MCF 10A (cell line): ENCODE measurements at places on chromosomes 2 and 18.

DNA sequence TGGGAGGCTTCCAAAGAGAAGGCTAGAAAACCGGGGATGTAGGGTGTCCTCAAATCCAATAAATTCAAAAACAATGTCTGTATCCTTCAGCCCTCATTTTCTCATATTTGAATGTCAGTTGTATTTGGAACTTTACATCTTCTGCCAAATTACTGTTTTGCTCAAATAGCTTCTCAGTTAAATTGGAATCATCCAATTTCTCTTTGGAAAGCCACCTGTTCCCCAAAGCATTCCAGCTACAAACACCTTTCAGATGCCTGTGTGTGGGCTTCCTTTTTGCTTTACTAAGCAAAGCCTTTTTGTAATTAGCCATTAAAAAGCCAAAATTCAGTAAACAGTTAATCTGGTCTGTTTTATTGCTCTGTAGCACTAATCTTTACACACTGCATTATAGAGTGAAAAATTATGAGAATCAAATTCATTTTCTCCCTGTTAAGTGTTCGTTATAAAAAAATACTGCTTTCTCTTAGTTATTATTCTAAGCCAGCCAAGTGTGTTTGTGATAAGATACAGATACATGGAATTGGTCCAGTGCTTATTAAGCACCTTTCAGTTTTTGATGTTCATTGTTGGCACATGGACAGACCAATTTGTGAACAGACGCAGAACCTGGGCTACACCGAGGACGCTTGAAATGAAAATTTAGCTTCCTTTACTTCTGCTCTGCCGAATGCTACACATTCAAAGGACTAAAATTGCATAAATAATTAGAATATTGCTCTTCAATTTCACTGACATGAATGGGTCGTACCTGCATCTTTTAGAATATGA is 151.6 kb downstream of the RTN4 start:
- no peaks in the 10 kb centered on the region for H3K27me3 ChIP-seq
- no peak overlapping the region for H3K27ac ChIP-seq
- H3K4me1 ChIP-seq = peaks cover 2% of the 10 kb centered on the region
- H3K36me3 ChIP-seq = no peaks in the 10 kb centered on the region

DNA sequence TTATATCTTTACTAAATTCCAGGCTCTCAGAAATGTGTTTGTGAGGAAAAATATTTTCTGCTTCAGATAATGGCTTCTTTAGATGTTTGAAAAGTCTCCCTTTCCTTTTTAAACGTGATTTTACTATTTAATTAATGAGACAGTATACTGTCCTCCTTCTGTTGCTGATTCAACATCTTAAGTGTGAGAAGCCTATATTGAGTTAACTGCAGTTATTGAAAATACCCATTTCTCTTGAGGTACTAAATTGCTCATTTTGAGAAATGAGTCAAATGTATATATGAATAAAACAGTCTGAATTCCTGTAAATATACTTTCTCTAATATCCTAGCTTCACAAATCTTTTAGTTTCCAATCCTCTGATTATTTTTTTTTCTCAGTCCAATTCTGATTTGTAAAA is 470.2 kb downstream of the PTPRM start:
- peak overlapping the region; percentile 31 for H3K27ac ChIP-seq
- no peak for DNase-seq
- peaks cover 5% of the 10 kb centered on the region for H3K36me3 ChIP-seq
- no peak overlapping the region for H3K4me3 ChIP-seq
- no peaks in the 10 kb centered on the region for H3K27me3 ChIP-seq

GRCh38 chr2:148666555-148666954 is 22.0 kb downstream of the EPC2 start:
- H3K27me3 ChIP-seq = no peaks in the 10 kb centered on the region
- no peak overlapping the region for H3K27ac ChIP-seq
- no peak overlapping the region for H3K4me3 ChIP-seq
- H3K36me3 ChIP-seq = no peaks in the 10 kb centered on the region
- no peak for DNase-seq

GRCh38 chr18:46711444-46711863 is 45.4 kb downstream of the ST8SIA5 start:
- no peak overlapping the region for H3K27ac ChIP-seq
- H3K4me1 ChIP-seq = peaks cover 6% of the 10 kb centered on the region
- peaks cover 11% of the 10 kb centered on the region for H3K27me3 ChIP-seq
- no peaks in the 10 kb centered on the region for H3K36me3 ChIP-seq
- H3K4me3 ChIP-seq = no peak overlapping the region
- DNase-seq = no peak

DNA sequence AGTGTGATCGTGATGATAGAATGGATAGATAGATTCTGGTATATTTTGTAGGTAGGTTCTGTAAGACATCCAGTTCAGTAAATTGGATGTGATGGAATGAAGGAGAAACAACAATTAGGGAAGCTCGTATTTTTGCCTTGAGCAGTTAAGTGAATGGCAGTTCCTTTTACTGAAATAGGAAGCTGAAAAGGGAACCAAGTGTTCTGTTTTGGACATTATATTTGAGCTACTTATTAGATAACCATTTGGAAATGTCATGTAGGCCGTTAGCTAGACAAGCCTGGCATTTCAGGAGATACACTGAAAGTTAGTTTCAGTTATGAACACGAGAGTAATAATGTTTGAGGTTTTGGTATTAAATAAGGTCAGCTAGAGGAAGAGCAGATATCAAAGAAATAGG is 41.5 kb downstream of the MARCHF7 start:
- peaks cover 10% of the 10 kb centered on the region for H3K4me1 ChIP-seq
- no peaks in the 10 kb centered on the region for H3K27me3 ChIP-seq
- H3K36me3 ChIP-seq = peaks cover 28% of the 10 kb centered on the region

GRCh38 chr2:162333968-162334367 is 10.0 kb upstream of the GCA start:
- no peak overlapping the region for H3K4me3 ChIP-seq
- peak; percentile 58 for DNase-seq
- peaks cover 21% of the 10 kb centered on the region for H3K27me3 ChIP-seq
- no peak overlapping the region for H3K27ac ChIP-seq
- no peaks in the 10 kb centered on the region for H3K4me1 ChIP-seq

- no peak overlapping the region for H3K27ac ChIP-seq
- no peaks in the 10 kb centered on the region for H3K4me1 ChIP-seq
- no peaks in the 10 kb centered on the region for H3K36me3 ChIP-seq
- no peak overlapping the region for H3K4me3 ChIP-seq
- no peaks in the 10 kb centered on the region for H3K27me3 ChIP-seq
- DNase-seq = no peak
Observed at GRCh38 chr2:64721320-64721623, 67.6 kb upstream of the SERTAD2 start.

DNA sequence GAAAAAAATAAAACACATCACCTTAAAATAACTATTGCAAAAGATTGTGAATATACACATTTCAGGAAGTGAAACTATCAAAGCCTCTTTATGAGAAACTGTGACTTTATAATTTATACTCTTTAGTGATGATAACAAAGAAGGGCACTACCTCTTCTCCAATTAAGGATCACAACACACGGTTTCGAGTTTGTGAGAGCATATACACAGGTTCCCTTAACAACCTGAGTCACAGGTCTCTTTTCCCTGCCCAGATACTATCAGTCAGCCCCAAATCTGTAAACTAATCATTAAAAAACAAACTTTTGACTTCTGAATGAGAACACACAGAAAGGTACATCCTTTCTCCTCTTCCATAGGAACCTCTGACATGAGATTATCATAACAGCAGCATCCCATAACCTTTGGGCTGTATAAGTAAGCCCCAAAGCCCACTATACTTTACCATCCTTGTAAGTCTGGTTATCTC is 44.9 kb downstream of the PTPN2 start:
- peaks cover 42% of the 10 kb centered on the region for H3K4me1 ChIP-seq
- H3K4me3 ChIP-seq = no peak overlapping the region
- peak overlapping the region; percentile 87 for H3K27ac ChIP-seq
- peaks cover 43% of the 10 kb centered on the region for H3K36me3 ChIP-seq
- DNase-seq = peak; percentile 53

DNA sequence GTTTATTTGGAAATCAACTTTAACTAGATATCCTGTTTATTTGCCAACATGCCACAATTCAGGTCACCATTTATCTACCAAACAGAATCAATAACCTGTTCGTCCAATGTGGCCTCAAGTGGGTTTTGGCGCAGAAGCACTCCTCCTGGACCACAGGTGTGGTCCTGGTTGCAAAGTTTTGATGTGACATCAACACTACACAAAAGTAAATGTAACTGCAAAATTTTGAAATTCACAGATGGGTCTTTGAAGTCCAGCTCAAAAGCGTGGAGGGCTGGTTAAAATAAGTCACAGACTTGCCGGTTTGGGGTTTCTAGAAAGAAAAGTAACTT is 474 bp upstream of the GCA start:
- peaks cover 80% of the 10 kb centered on the region for H3K27me3 ChIP-seq
- no peak overlapping the region for H3K27ac ChIP-seq
- H3K4me1 ChIP-seq = peaks cover 5% of the 10 kb centered on the region
- H3K36me3 ChIP-seq = no peaks in the 10 kb centered on the region

GRCh38 chr2:140990416-140990815 is 1140.4 kb downstream of the LRP1B start:
- peak; percentile 48 for DNase-seq
- H3K27me3 ChIP-seq = no peaks in the 10 kb centered on the region

GRCh38 chr2:38281095-38281742 is 95.9 kb downstream of the ATL2 start:
- H3K27ac ChIP-seq = no peak overlapping the region
- no peak overlapping the region for H3K4me3 ChIP-seq
- no peak for DNase-seq
- peaks cover 15% of the 10 kb centered on the region for H3K27me3 ChIP-seq
- H3K36me3 ChIP-seq = no peaks in the 10 kb centered on the region

DNA sequence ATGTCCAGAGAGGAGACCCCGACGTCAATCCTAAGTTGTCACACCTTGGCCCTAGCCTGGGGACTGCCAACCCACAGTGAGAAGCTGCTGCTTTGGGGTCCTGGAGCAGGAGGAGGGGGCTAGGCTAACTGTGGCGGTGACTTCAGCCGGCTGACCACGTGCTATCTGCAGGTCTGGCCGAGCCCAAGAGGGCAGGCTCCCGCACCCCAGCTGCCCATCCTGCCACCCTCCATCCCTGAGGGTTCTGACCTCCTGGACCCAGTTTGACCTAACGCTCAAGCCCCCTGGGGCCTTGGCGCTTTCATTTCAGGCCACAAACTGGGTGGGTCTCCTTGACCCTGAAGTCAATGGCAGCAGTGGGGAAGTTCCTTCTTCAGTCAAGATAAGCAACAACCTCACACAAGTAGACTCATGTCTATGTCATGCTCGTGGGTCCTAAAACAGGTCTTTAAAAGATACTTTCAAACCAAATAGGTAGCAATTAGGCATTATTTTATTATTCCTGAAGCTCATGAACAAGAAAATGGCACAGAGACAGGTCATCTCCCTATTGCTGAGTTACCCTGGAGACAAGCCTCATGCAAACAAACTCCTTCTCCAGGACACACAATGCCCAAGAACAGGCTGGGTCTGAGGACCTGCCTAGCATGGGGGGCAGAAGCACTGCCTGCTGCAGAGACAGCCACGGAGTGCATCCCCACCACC is 2.3 kb downstream of the HES6 start:
- no peak overlapping the region for H3K4me3 ChIP-seq
- H3K36me3 ChIP-seq = no peaks in the 10 kb centered on the region
- H3K27me3 ChIP-seq = no peaks in the 10 kb centered on the region
- DNase-seq = no peak
- peaks cover 5% of the 10 kb centered on the region for H3K4me1 ChIP-seq

DNA sequence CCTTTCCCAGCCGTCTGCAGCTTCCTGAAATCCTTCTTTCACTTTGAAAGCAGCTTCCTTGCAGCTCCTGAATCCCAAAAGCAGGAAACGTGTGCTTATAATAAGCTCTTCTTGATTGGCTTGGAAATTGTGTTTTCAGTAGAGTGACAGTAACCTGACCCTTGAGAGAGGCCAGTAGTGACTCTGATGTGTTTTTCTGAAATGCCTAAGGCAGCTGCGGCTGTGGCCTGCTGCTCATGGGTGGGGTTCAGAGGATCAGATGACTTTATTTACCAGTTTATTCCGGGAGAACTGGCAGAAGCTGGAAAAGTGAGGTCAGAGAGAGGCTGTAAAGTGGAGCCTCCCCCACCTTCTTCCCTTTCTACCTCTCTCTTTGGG is 31.9 kb upstream of the RPIA start:
- peaks cover 21% of the 10 kb centered on the region for H3K4me1 ChIP-seq
- no peaks in the 10 kb centered on the region for H3K27me3 ChIP-seq
- peak; percentile 71 for DNase-seq
- no peaks in the 10 kb centered on the region for H3K36me3 ChIP-seq
- H3K4me3 ChIP-seq = peak overlapping the region; percentile 21
- H3K27ac ChIP-seq = peak overlapping the region; percentile 86

- no peaks in the 10 kb centered on the region for H3K36me3 ChIP-seq
- H3K27ac ChIP-seq = no peak overlapping the region
- no peak for DNase-seq
- no peaks in the 10 kb centered on the region for H3K4me1 ChIP-seq
Observed at GRCh38 chr2:7355781-7356180, 438.6 kb downstream of the RNF144A start.
